ENCODE measurements at places on chromosomes 12 and 14.
A peak's percentile ranks its signal among the peaks of the same experiment; 100 is the strongest.

DNA sequence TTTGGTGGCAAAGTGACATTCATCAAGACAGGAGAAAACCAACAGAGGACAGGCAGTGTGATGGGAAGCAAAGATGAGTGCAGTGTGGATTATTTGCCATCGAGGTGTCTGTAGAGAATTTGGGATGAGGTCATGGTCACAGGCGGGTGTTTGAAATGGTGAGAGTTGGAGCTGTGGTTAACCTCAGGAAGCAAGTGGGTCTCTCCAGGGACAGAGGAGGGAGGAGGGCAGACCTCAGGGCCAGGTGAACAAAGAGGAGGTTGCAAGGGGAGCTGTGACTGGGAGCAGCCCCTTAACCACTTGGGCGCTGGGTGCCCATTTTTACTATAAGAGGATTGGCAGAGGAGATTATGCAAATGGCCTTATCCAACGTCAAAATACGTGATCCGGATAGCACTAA lies 7.0 kb downstream of the FZD10 start:
- no peak for DNase-seq

GRCh38 chr12:77615332-77615731 lies 215.4 kb upstream of the NAV3 start:
- DNase-seq = no peak

- peak; percentile 73 for DNase-seq
Observed at GRCh38 chr12:45655186-45655585, 74.3 kb upstream of the ARID2 start.

- DNase-seq = no peak
Observed at GRCh38 chr12:124698211-124698997, 131.0 kb upstream of the NCOR2 start.

DNA sequence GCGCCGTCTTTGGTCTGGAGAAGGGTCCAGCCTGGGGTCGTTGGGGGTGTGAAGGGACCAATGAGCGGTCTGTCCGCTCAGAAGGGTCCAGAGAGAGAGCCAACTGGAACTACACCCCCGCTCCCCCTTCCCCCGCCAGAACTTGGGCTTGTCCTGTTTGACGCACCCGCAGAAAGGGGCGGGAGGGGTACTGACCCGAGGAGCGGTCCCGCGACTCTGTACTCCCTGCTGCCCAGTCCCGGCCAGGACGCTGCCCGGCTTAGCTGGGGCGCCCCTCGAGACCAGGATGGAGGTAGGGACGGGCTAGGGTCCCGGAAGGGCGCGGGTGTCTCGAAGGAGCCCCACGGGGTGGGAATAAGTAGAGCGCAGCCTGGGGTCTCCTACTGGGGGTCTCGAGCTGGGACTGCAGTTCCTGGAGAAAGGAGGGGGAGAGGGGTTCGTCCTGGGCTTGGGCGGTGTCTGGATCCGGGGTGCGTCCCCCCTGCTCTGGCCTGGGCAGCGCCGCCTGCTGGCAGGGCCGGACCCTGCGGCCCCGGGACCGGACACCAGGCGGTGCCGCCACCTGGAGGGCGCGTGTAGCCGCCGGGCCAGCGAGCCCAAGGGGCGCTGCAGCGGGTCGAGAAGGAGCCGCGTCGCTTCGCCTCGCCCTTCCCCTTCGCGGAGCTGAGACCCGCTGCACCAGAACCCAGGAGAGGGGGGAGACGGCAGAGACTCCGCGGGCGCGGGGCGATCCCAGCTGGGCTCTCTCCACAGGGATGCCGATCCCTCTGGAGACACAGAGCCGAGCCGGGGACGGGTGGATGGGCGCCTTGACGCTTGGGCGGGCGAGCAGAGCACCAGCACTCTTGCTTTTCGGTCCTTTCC lies 3.8 kb upstream of the CACNB3 start:
- peak; percentile 82 for DNase-seq

GRCh38 chr12:27185234-27186021 lies 58.7 kb upstream of the STK38L start:
- peak; percentile 15 for DNase-seq

- DNase-seq = no peak
Observed at GRCh38 chr12:58616618-58617017, 303.7 kb downstream of the LRIG3 start.

DNA sequence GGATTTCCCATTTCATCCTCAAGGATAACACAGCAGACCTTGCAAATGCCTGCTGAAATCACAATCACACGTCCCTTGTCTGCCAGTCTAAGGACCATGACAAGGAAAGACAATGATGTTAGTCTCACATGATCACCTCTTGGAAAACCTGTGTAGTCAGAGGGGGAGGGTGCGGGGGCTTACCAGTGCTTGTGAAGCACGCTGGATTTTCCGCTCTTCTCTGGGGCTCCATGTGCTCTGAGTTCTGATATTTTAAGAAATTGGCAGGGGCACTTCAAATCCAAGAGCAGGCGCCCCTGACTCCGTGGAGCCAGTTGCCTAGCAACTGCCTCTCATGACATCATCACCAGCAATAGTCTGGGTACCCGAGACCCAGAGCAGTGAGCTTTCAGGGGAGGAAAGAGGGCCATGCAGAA lies 200.9 kb upstream of the C14orf180 start:
- DNase-seq = no peak

- peak; percentile 74 for DNase-seq
Observed at GRCh38 chr12:46209914-46210872, 58.6 kb downstream of the SLC38A1 start.

DNA sequence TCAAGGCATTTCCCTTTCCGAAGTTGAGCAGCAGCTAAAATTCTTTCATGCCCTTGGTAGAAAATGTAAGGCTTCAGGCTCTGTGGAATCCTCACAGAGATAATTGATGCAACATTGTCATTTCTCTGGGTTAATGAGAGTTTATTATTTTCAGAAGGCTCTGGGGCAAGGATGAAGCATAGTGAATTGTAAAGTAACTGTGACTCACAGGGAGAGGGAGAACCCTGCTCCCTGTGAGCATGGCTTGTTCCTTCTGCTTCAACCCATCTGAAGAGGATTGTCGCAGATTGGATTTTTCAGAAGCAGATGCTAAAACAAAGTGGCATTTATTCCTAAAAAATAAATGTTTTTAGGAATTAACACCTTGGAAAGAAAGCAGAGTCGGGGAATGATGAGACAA lies 41.2 kb downstream of the APOBEC1 start:
- DNase-seq = no peak

- DNase-seq = no peak
Observed at GRCh38 chr12:9928607-9929006, 3.6 kb downstream of the CLEC2A start.

- no peak for DNase-seq
Observed at GRCh38 chr14:93719256-93719655, 69.0 kb downstream of the PRIMA1 start.

- DNase-seq = no peak
Observed at GRCh38 chr14:49970474-49971147, 77.7 kb downstream of the ARF6 start.

DNA sequence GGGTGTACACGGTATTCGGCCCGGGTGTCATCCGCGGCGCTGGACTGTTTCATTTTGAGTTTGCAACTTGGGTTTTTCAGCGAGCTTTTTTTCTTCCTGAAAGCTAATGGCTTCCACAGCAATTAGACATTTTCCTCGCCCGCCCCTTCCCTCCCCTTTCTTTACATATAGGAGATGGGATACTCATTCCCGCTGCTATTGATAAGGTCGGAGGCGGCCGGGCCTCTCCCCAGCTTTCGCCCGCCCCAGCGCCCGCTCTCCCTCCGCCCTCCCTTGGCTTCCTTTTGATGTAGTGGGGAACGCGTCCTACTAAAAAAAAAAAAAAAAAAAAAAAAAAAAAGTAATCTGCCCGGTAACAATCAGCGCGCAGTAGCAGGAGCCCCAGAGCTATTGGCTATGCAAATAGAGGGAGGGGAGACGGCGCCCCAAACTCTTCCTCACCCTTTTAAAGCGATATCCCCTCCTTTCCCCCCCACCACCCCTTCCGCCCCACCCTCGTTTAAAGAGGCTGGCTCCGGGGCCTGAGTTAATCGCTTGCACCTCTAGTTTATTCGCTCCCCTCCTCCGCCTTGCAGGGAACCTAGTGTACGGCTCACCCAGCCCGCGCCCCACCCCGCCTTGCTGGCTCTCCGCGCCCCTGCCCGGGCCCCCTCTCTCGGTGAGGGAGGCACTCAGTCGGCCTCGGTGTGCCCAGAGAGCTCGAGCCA lies 1.7 kb upstream of the CCND2 start:
- DNase-seq = peak; percentile 94

DNA sequence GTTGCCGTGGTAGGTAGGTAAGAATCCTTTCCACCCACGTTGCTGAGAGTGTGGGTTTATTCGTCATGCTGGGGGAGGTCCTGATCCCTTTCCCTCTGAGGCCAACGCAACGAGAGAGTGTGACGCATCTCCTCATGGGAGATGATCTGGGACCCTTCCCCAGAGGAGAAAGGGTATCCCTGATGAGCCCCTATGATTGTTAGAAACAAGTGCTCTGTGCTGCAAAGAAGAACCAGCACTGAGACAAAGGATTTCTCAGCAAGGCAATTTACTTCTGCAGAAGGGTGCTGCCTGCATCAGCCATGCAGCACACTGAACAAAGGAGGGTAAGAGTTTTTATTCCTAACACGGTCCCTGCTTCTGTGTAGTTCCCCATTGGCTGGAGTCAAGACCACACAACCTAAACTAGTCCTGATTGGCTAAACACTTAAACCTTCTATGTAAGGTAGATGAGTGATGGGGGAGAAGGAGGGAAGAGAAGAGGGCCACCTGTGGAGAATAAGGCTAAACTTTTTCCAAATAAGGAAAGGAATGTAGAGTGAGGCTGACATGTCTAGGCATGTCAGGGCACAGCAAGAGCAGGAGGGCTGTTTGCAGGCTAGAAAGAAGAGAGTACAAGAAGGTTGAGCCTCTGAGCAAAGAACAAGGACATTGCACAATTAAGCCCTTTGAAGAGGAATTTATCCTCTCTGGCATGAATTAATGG lies 21.3 kb downstream of the CLEC2A start:
- DNase-seq = no peak

DNA sequence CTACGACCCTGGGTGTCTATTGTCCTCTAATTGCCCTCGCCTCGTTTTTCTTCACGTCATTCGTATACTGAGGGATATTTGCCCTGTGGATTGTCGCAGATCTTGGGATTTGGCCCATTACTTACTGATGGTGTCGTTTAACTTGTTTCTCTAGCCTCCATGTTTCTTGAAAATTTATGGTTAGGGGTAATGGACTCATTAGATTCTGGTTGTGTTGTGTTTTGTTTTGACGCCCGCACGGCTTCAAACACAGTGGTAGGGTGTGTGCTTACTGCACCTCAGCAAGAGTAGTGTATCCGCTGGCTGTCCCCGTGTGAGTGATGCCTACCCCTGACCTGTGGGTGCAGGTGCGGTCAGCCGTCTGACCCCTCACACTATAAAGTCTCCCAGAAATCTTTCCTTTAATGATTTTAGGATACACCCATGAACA lies 874 bp upstream of the RNU6-8 start:
- DNase-seq = peak; percentile 23

- DNase-seq = no peak
Observed at GRCh38 chr12:89836026-89836425, 127.4 kb upstream of the ATP2B1 start.

DNA sequence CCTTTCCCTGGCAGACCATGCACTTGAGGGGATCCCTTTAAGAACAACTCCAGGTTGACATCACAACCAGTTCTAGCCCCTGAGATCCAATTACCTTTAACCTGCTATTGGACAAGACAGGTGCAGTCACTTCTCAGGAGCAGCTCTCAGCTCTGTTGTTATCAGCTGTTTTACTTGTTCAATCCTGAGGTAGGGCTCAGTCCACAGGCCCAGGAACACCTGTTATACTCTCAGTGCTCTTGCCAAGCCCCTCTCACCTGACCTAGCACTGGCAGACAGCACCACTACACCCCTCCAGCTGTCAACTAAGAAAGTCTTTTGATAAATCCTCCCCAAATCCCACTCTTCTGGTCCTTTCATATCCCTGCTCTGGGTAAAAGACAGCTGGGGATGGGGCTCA lies 163.9 kb upstream of the TMTC2 start:
- DNase-seq = no peak

DNA sequence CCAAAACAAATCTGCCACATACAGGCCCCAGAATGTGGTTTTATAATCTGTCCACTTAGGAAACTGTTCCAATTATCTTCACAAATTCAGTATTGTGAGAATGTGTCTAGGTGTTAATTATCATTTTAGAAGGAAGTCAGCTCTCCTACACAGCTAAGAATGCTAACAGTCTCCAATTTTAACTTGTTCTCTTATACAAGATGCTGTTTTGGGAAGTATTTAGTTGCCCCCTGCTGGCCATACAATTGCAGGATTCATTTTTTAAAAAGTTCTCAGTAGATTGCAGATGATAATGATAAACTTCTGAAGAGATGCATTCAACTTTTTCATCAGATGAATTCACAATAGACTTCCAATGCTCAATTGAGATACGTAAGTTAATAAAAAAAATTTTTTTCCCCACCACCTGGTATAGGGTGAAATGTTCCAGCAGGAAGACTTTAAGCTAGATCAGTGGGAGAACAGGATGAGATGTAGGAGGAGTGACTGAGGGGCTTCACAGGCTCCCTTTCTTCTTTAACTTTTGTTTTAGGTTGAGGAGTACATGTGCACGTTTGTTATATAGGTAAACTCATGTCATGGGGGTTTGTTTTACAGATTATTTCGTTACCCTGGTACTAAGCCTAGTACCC lies 27.3 kb upstream of the OSBPL8 start:
- DNase-seq = peak; percentile 70

DNA sequence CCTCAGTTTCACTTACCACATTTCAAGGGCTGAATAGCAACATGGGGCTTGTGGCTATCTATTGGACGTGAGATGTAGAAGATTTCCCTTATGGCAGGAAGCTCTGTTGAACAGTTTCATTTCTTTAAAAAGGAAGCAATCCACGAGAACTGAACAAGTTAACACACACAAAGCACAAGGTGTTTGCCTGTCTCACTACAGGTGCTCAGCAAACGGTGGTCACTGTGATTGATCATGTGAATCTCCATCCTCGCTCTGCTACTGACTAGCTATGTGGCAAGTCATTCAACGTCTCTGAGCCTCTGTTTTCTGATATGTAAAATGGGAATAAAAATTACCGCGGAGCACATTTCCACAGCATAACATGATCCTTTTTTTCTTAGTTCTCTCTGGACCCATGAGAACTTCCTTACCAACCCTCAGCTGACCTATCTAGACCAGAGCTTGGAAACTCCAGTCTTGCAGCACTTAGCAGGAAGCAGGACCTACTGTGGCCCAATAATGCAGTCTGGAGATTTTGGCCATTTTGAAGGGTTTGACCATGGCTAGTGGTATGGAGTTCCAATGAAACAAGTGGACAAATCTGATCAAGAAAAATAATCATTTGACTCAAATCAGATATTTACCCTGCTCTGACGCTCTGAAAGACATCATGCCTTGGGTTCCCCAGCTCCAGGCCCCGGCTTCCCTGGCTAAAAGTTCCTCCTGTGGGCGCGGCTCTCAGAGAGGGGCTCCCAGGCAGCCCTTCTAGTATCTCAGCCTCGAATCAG lies 278.8 kb downstream of the ZFP36L1 start:
- DNase-seq = no peak

GRCh38 chr14:28057359-28058296 lies 709.0 kb upstream of the FOXG1 start:
- no peak for DNase-seq

DNA sequence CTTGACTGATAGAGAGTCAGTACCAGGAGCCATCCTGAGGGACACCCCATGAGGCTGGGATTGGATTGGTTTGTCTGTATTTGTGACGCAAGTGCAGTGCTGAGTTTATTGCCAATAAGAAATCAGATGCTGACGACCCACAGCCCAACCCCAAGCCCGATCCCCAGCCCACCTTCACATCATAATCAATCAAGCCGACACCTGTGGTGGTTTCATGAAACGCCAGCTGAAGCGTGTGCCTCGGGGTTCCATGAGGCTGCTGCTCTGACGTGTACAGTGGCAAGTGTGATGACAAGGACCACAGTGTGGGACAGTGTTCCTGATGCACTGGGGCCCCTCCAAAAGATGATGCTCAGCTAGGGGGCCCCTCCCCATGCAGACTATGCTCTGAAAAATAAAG lies 62.1 kb upstream of the C14orf180 start:
- DNase-seq = no peak

Measured in CD4-positive, alpha-beta T cell treated with Interleukin-10 for 1 hour (primary cell).